GM19239 (cell line): ENCODE measurements at places on chromosomes 1 and 21.

- no peak for DNase-seq
Observed at GRCh38 chr1:47819574-47819888, 177.7 kb downstream of the TRABD2B start.

DNA sequence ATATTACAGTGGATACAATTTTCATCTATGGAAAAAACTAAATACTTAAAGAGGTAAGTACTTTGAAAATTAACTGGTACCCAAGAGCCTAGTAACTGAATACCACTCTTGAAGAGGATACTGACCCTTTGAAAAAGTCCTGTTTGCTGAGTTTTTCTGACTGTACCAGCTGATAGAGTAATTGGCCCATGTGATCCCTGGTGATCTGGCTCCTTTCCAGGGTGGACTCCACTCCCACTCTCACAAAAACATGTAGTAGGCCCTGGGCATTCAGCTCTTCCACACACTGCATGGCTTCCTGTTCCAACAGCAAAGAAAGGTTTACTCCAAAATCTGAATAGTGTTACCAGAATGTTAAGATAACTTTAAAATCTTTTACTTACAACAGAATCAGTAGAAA lies 53.6 kb upstream of the HP1BP3 start:
- no peak for DNase-seq

DNA sequence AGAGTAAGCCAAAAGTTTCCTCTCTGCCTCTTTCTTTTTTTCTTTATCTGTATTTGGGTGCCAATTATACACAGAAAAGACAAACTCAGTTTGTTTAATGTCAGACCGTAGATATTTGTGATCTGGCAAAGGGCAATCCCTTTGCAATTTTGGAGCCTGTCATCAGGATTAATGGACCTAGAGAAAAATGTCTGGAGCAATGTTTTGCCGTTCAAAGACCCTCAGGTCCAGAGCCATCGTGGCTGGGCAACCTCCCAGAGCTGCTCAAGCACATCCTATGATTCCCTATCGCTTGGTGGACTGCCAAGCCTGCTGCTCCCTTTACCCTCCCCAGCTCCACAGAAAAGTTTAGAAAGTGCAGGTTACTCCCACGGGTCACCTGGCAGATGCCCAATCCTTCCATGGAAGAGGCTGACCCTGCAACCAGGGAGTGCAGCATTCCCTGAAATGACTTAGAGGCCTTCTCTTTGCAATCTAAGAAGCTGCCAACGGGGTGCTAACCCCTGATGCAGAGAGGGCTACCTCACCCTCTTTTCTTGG lies 112.5 kb upstream of the NGF start:
- no peak for DNase-seq

DNA sequence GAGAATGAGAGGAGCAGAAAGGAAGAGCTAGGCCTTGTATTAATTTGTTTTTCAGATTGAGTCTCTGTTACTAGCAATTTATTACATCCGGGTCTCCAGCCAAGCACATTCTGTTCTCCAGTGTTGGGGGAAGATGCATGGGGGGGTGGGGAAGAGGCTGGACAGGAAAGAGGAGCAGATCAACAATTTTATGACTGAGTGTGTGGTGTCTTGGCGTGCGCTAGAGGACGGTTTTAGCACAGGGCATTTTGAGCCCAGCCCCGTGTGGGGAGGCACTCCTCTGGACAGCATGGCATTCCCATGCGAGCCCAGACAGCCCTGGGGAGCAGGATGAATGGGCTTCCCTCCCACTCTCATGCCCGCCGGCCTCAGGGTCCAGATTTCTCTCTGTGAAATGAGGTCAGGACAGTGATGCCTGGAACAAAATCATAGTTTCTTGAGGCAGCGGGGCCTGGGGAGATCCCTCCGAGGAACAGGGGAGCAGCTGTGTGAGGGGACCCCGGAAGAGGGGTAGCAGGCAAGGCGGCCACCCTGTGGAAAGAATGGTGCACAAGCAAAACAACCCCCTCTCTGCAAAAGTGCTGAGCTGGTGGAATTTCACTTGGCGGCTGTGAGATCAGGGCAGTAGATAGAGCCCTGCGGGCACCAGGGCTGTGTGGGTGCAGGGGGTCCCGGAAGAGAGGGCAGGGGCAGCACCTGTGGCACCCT lies 16.3 kb downstream of the SOX13 start:
- DNase-seq: no peak

DNA sequence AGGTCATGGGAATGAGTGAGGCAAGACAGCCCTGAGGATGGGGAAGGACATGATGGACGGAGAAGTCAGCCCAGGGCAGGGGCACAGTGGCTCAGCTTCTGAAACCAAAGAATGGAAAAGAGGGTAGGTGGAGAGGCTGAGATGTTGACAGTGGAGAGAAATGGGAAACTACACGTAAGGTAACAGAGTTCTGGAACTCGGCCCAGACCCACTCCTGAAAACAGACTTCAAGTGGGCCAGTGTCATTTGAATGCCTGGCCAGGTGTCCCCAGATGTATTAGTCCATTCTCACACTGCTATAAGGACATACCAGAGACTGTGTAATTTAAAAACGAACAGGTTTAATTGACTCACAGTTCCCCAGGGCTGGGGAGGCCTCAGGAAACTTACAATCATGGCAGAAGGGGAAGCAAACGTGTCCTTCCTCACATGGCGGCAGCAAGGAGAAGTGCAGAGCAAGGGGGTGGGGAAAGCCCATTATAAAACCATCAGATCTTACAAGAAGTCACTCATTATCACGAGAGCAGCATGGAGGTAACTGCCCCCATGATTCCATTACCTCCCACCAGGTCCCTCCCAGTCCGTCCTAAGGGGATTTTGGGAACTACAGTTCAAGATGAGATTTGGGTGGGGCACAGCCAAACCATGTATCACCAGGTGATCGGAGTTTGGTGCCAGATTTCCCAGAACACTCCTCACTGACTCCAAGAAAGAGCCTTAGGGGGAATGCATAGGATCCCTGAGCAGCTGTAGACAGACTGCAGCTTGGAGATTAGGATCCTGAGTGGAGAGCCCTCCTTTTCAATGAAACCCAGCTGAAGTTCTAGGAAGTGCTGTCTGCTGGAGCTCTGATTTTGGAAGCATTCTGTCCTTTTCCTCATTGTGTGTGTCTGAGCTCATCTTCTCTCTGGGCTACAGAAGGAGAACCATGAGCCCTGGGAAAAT lies 40.3 kb downstream of the FHAD1 start:
- no peak for DNase-seq

DNA sequence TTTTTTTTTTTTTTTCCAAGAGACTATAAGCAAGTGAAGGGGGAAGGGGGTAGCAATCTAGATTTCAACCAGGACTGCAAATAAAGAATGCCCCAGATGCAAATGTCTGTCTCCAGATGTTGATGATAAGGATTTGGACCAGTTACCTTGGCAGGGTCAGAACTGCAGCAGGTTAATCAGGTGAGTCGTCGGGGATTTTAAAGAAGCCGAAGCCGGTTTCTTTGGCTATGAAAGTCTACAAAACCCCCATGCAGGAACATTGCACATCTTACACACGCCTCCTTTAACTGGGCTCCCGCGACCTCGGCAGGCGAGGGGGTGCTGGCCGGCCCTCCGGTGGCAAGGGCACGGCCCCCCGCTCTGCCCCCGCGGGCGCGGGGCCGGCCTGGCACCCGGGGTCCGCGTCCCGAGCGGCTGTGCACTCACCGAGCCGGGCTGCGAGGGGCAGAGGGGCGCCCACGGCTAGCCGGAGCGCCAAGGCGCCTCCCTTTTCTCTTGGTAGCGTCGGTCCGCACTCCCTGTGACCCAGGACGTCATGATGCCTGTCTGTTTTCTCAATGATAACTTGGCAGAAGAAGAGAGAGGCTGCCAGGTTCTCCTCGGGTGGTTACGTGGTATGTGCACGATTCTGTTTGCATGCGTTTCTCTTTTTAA lies 366.3 kb upstream of the ESRRG start:
- no peak for DNase-seq
